Stimulated activated CD4-positive, alpha-beta T cell treated with anti-CD3 and anti-CD28 coated beads, Interleukin-1b, Interleukin-23, amount 100 ng/mL, for 4 hours (primary cell): ENCODE measurements at places on chromosomes 2 and 18.

DNA sequence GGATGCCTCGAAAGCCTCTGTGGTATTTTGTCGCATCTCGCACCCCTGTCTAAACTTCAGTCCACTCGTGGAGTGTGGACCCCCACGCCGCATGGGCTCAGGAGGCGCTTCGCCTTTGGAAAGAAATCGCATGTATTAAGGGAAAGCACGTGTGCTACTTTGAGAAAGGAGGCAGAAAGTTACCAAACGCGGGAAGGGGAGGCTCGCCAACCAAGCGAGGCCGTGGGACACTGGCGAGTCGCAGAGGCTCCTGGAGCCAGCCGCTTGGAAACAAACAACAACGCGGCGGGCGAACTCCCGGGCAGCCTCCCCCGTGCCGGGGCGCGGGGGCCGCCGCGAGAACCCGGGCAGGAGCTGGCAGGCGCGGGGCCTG is 455 bp upstream of the AGAP1 start:
- DNase-seq: no peak

- DNase-seq: no peak
Observed at GRCh38 chr2:42324244-42324643, 36.8 kb downstream of the COX7A2L start.

DNA sequence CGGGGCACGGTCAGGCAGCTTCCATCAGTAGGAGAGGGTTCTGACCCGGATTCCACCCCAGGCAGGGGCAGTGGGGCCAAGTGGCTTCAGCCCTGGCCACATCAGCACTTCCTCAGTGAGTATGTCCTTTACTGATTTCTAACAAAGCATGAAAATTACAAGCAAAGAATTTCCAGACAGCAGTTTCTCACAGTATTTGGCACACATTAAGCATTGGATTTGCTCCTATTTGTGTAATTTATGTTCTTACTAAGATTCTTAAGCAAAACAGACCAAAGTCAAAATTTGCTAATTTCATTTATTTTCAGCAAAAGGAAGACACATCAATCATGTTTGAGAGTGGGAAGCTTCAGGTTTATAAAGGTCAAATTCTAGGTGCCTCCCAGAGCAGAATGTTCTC is 73.3 kb upstream of the NFATC1 start:
- DNase-seq: no peak

- DNase-seq: no peak
Observed at GRCh38 chr2:183025993-183026392, 12.3 kb downstream of the NCKAP1 start.

DNA sequence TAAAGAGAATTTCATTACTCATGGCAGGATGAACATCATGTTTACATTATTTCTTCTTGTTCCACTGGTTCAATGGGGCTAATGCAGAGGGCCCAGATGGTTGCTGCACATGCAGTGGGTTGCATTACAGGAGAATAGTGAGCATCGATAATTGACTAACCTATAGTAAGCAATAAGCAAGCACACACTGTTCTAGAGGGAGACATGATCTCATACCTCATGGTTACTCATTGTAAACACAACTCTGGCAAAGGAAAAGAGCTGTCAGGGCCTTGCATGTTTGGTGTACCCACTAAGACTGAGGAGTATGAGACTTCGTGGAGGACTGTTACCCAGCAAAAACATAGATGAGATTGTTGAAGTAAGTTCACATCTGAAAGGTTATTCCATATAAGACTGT is 885.6 kb upstream of the VRK2 start:
- DNase-seq: no peak
